ENCODE measurements at places on chromosomes 1 and 21.

DNA sequence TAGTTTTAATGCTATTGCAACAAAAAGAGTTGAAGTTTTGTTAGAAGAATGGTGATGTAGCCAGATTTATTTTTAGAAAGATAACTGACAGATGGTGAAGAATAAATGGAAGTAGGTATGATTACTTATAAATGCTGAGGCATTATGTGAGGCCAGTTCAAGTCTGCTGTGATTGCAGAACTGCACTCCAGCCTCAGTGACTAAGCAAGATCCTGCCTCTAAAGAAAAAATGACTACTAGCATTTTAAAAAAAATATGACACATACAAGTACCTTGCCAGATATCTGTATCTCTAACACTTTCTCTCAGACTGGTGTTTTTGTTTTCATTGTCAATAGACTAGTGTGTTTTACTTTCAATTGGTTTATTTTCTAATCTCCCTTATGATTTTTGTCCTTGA is 1242.4 kb upstream of the ADGRL4 start:
- no peak for DNase-seq

- DNase-seq = no peak
Observed at GRCh38 chr1:200428482-200429205, 18.8 kb upstream of the ZNF281 start.

GRCh38 chr1:169849346-169850022 is 44.2 kb downstream of the SCYL3 start:
- no peak for DNase-seq

GRCh38 chr1:46520063-46520911 is 30.7 kb downstream of the DMBX1 start:
- DNase-seq = no peak

DNA sequence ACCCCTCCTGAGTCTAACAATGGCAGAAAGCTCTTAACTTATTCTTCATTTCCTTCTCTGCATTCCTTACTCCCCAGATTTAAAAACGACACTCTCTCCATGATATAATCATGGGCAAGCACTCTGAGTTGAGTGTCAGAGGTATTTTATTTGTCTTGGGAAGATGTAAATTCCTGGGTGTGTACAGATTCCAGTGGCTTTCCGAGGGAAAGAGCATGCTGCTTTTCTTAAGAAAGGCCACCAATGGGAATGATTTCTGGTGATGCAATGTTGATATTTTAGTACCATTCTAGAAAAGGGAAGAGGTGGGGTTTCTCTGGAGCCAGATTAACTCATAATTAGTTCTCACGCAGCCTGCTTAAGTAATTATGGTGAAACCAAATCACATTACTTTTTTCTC is 47.8 kb upstream of the BTG3 start:
- DNase-seq = no peak

DNA sequence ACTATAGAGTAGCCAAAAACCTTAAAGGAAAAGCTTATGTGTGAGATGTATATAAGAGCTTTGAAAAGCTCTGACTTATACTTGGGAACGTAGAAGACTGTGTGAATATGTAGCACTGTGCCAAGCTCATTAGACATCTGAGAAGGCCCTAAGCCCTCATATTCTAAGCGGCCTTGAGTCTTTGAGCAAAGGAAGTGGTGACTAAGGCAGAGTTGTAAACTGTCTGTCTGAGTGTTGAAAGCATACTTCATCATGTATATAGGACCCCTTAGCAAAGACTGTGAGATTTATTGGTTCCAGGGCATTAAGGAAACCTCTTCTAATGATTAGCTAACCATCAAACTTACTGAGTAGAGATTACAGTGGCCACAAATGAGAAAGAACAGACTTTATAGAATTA is 153.3 kb upstream of the LYPLAL1 start:
- DNase-seq = no peak

DNA sequence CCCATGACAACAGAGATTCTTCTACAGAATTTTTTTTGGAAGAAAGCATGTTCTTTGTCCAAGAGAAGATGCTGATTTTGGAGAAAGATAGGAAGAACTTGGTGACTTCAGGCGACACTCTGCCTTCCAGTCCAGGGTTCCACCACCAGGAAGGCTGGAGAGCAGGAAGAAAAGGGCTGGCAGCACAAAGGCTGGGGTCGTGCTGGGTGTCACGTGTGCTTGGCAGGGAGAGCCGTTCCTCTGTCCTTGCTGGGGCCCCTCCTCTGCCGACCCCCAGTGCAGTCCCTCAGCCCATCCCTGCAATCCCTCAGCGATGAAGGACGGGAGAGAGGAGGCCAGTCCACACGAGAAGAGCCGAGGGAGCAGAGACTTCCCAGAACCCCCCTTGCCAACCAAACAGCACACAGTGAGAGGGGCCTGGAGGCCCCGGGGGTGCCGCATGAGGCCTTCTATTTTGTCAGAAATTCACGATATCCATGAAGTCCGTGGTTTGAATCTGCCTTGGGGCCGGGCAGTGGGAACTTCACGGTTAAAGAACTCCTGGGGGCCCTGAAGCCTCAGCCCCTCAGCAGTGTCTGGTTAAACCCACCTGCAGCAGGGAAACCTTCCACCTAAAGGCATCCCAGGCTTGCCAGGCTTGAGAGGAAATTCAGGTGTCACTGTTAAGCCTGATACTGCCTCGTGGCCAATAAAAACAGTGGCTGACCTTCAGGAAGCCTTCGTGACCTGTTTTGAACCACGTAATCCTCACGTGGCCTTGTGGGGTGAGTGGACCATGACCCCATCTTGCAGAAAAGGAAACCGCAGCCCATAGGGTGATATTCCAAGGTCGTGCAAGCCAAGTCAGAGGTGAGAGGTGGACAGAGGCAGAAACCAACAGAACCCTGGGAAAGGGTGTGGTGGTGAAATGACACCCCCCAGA is 3.4 kb downstream of the KRTAP10-12 start:
- DNase-seq = no peak

DNA sequence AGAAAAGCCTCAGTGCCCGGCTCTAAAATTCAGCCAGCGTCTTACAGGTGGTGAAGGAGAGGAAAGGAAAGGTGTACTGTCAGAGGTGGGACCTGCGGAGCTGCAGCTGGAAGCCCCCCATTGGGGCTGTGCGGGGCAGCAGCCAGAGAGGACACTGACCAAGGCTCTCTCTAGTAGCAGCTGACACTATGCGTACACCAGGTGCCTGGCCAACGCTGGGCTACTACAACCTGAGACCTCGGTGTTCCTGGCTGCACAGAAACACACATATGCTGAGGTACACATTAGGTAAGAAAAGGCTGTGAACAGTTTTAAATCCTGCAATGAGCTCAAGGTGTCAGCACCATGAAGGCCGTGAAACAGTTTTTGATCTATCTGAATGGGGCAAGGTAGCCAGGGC is 55.5 kb upstream of the EDN2 start:
- no peak for DNase-seq

DNA sequence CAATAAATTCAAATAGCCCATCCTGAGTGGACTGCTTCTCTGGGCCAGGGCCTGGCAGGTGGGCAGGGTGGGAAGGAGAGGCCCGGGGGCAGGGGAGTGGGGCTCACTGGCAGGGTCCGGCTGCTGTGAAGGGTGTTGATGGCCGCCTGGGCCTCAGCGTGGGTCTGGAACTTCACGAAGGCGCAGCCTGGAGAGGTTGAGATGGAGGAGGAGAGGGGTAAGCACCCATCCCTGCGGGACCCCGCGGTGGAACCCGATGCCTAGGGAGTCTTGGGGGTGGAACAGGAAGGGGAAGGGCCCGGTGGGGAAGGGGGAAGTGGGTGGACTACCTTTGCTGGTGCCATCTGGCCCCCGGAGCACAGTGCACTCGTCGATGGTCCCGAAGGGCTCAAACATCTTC is 7.7 kb downstream of the CELF3 start:
- DNase-seq = no peak

- no peak for DNase-seq
Observed at GRCh38 chr1:52476943-52477342, 72.5 kb downstream of the PRPF38A start.

Measured in NCI-H146 (cell line).